ENCODE measurements at places on chromosomes 1 and 21. TPM values are rescaled to one million over a fixed set of nuclear protein-coding genes. Genes with fewer than 3 reads are reported as not detected.

NOTCH2 gene
- 76.5 TPM for total RNA-seq

DNA sequence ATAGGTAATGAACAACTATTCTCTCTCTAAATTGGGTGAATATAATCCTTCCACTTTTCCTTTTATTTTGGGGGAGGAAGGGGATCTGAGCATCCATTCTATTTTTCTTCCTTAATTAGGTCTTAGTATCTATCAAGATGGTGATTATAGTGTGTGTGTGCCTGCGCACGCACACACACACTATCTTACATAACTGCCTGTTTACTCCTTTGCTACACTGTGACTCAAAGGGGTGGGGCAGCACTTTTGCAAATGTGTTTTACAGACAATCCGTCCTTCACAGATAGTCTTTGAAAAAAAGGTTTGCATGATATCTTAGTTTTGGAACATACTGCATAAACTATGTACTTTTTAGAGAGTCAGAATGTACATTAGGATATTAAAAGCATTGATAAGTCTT, 191.5 kb downstream of the SDCCAG8 start:
- H3K27me3 ChIP-seq = no peaks in the 10 kb centered on the region
- peak; percentile 27 for DNase-seq
- H3K36me3 ChIP-seq = peaks cover 6% of the 10 kb centered on the region
- H3K27ac ChIP-seq = no peak overlapping the region
- H3K4me1 ChIP-seq = peaks cover 31% of the 10 kb centered on the region

GRCh38 chr1:184152974-184153373, 101.4 kb downstream of the TSEN15 start:
- H3K4me3 ChIP-seq = peak overlapping the region; percentile 47
- H3K4me1 ChIP-seq = peaks cover 31% of the 10 kb centered on the region
- peak overlapping the region; percentile 68 for H3K27ac ChIP-seq
- H3K27me3 ChIP-seq = no peaks in the 10 kb centered on the region
- no peak for DNase-seq

DNA sequence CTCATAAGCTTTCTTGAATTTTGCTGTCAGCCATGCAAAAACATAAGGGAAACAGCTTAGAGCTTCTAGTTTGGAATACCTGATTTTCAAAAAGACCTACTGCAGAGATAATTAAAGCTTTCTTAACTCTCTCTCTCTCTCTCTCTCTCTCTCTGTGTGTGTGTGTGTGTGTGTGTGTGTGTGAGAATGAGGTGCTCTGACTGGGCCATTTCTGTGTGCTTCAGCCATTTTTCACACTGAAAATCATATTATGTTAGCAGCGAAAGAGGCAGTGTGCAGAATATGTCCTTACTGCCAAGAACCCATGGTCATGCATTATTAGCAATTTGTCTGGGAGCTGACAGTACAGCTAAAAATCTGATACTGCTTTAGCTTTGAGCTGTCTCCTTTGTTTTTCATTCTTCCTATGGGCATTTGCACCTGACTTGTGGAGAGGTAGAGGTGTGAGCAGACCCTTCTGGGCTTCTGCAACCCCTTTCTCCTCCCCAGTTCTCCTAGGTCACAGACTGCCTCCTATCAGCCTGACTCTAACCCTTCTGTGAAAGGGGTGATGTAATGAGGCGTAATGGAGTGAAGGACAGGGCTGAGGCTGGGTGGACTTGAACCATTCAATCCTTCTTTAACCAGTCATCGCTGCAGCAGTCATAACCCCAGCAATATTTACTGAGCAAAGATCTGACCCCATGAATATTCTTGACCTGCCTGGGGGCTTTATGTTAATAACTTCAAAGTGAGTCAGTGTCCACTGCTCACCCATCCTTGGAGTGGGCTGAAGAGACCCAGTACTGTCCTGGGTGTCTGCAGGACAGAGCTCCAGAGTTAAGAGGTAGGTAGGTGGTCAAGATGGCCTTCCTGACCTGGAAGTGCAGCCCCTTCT, 61.2 kb downstream of the SYT6 start:
- H3K4me3 ChIP-seq = no peak overlapping the region
- no peaks in the 10 kb centered on the region for H3K27me3 ChIP-seq
- no peaks in the 10 kb centered on the region for H3K4me1 ChIP-seq
- H3K36me3 ChIP-seq = no peaks in the 10 kb centered on the region
- DNase-seq = no peak

DNA sequence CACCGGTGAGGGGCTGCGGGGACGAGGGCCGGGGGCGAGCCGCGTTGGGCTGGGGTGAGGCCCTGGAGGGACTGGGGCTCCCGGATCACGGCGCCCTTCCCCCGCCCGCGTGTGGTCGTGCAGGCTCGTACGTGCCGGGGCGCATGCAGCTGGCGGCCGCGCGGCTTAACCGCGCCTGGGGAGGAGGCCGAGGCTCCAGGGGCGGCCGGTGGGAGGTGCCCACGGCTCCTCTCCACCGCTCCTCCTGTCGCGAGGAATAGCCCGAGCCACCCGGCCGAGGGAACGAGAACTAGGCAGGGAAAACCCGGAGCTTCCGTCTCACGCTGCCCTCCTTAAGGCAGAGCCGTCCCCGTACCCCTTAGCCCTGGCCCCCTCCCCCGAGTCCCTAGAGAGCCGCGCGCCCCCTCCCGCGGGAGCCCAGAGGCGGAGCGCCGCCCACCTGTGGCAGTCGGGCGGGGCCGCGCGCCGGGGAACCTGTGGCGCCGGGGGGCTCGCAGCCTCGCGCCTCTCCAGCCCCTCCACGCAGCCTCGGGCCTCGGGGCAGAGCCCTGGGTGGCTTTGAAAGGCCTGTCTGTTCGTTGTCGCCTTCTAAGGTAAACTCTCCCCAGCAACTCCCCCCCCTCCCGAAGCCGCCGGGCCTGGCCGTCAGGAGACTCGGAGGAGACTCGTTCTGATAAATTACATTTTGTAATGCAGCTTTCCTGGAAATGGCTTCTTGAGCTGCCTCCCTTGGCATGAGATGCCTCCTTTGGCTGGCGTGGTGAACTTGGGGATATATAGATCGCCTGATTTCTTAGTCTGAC, 746 bp downstream of the AK4 start:
- H3K27me3 ChIP-seq = no peaks in the 10 kb centered on the region
- peak overlapping the region; percentile 68 for H3K4me3 ChIP-seq
- no peaks in the 10 kb centered on the region for H3K36me3 ChIP-seq

RGS16 gene
- 3.1 TPM for total RNA-seq
